ENCODE measurements at places on chromosomes 4 and X.

DNA sequence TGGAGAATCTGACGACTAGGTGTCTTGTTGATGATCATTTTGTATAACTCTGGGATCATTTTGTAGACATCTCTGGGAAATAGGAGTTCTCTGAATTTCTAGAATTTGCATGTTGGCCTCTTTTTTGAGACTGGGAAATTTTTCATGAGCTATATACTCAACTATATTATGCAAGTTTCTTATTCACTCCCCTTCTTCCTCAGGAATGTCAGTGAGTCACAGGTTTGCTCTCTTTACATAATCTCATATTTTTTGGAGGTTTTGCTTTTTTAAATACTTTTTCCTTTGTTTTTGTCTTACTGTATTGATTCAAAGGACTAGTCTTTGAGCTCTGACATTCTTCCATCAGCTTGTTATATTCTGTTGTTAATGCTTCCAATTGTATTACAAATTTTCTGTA, 1324.2 kb downstream of the TECRL start:
- DNase-seq, result no peak

DNA sequence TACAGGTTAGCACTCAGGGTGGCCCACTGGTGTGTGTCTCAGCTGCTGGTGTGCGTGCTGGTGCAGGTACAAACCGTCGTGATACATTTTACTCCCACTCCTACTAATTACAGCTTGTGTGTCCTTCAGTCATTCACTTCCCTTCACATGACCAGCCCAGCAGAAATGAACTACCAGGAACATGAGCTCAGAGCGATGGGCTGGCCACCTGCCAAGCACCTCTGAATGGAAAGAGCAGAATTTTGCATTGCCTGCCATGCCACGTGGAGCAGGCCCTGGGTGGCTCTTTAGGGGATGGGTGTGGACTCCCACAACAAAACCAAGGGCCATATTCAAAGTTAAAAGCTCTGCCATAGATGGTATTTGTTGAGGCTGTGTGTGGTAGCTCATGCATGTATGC, 58.9 kb upstream of the PGM2 start:
- DNase-seq, result peak; percentile 45

DNA sequence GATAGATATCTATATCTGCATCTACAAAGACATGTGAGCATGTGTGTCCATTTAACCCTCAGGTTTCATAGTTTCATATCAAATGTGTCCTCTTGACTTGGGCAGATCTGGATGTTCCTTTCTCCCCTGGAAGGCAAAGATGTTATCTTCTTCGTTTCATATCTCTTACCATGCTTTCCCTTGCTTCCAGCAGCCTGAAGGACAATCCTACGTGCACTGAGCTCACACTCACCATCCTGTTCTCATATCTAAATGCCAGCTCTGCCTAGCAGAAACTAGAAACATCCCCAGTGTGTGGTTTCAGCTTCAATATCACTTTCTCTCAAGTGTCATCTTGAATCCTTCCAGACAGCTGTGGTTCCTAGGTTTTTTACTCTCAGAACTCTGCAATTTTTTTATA, 66.2 kb downstream of the ZAR1 start:
- no peak for DNase-seq

DNA sequence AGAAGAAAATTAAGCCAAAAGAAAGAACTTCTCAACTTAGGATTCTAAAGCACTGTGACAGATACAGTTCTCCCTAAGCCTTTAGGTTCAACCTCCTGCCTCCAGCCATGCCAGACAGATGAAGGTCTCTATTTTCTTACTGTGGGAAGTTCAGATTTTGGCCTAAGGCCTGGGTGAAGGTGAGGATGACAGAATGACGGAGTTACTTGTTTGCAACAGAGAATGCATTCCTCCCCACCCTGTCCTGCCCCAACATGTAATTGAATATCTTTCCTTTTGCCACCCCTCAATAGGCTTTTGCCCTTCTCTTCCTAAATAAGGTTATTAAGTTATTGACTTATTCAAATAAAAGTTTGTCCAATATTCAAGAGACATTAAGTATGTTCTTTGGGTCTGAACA, 25.6 kb downstream of the SLC16A2 start:
- DNase-seq, result no peak

GRCh38 chr4:54967289-54967688, 158.1 kb downstream of the KDR start:
- DNase-seq, result no peak

- no peak for DNase-seq
These were observed 29.1 kb downstream of the RASGEF1B start for GRCh38 chr4:81442484-81443085.

- no peak for DNase-seq
These were observed 33.2 kb downstream of the NPY2R start for GRCh38 chr4:155241664-155242063.

- DNase-seq, result no peak
These were observed 14.8 kb downstream of the ZNF280C start for GRCh38 chrX:130253916-130254315.

- no peak for DNase-seq
These were observed 13.4 kb upstream of the PBDC1 start for GRCh38 chrX:76159453-76159852.

DNA sequence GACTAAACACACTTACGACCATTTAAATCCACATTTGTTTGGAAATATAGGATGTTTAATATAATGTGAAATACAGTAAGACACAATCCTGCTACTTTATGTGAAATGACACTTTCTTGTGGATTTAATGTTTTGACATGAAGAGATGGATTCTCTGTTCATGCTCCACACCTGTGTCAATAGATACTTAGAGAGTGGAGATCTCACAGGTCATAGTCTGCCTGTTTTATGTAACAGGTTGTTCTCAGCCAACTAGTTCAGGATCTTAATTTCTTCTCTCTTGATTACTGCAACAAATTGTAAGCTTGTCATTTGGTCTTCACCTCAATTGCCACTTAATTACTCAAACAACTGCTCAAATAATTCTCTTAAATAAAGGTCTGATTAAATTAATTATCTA, 1621.2 kb downstream of the PCDH7 start:
- no peak for DNase-seq

DNA sequence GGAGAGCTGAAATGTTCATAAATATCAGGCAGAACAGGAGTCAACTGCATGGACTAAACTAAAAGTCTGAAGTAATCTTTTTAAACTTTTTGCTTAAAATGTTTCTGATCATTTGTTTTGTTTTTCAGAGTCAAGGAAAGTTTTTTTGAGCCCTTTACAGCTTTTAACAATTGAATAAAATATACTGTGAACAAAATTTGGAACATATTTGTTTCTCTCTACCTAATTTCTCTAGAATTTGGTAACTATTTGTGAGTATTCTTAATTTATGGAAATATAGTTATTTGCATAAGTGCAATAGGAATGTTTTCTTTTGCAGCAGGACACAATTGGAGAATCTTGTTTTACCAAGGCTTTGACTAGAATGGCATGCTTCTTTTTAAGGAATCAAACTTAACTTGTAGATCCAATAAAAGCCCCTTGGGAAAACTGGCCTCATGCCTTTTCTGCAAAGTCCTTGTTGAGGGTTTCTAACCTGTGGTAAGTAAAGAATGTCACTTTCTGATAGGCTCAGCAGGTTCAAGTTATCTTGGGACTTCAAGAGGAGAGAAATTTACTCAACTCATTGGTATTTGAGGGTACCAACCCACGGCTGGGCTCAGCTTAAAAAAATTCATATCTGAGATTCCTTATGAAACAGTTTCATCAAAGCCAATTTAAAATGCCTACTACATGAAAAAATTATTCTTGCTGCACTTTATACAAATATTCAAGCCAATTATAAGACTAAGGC, 91.5 kb downstream of the UPRT start:
- no peak for DNase-seq

GRCh38 chr4:56958111-56958517, 19.3 kb downstream of the NOA1 start:
- peak; percentile 89 for DNase-seq

GRCh38 chr4:163875327-163875726, 380.8 kb downstream of the TMA16 start:
- no peak for DNase-seq

- DNase-seq, result no peak
These were observed 687.2 kb upstream of the CPEB2 start for GRCh38 chr4:14315129-14315528.

GRCh38 chr4:108181704-108182103, 13.0 kb upstream of the LEF1 start:
- no peak for DNase-seq

GRCh38 chr4:130028552-130028951, 932.6 kb downstream of the C4orf33 start:
- no peak for DNase-seq

GRCh38 chr4:82372517-82373485, 990 bp downstream of the HNRNPD start:
- DNase-seq, result peak; percentile 85

All from left hindlimb (tissue), 1 donor.